Activated T-cell treated with anti-CD3 and anti-CD28 coated beads, Interleukin-2, amount 50 U/mL, for 4 hours (primary cell): ENCODE measurements at places on chromosomes 6 and 20. TPM values are rescaled to one million over a fixed set of nuclear protein-coding genes. Genes with fewer than 3 reads are reported as not detected.

DNA sequence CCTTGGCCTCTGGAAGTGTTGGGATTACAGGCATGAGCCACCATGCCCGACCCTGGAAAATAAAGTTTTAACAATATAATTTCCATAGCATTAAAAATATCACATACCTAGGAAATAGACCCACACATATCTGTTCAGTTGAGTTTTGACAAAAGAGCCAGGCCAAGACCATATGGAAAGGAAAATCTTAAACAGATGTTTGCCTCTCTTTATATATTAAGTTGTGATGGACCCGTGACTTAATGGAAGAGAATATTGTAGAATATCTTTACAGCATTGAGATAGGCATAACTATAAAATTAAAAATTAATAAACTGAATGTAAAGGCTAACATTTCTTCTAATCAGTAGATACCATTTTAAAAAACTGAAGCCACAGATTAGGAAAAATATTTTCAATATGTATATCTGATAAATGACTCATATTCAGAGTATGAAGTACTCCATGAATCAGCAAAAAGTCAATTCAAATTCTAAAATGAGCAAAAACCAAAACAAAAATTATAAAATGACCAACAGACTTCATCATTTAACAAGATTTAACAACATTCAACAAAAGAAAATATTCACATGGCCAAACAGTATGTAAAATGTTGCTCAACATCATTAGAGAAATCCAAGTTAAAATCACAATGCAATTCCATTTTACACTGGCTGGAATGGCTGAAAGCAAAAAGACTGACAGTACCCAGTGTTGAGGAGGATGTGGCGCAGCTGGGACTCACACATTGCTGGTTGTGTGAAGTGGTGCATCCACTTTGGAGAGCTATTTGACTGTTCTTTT lies 43.3 kb downstream of the GTF2H5 start:
- DNase-seq = no peak

- DNase-seq = no peak
Observed at GRCh38 chr20:35831029-35831428, 59.2 kb downstream of the PHF20 start.

DNA sequence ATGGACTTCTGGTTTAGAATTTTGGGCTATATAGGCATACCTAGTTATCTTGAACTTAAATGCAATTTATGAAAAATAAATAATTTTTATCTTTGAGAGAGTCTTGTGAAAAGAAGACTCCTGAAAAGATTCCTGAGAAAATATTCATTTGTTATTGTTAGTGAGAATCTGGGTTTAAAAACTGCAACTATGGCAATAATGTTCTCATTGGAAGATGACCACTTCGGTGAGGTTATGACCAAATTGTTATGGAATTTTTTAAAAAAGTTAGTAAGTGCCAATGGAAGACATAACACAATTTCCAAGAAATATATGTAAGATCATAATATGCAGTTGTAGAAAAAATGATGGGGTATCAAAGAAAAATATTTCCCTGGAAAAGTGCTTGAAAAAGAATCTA lies 46.3 kb downstream of the GRIK2 start:
- no peak for DNase-seq

- DNase-seq = no peak
Observed at GRCh38 chr6:161985876-161986423, 712.1 kb upstream of the AGPAT4 start.

Gene CPXM1
- total RNA-seq = 3.8 TPM

Gene PTGIS
- 2.1 TPM for total RNA-seq

Gene VWA7
- total RNA-seq = 1.4 TPM
